ENCODE measurements at places on chromosomes 11 and 22.
A peak's percentile ranks its signal among the peaks of the same experiment; 100 is the strongest.

DNA sequence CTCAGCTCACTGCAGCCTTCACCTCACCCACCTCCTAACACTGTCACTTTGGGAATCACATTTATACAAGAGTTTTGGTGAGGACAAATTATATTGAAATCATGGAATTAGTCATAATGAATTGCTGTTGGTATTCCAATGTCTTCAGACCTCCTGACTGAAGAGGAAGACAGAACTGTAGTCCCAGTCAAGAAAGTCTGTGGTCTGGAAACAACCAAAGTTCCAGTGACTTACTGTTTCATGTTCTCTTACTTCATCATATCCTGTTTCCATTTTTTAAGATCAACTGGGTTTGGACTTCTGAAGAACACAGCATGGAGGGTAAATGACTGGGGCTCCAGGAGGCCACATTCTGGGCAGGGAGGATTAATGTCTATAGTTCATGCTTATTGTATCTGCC, 43.0 kb upstream of the HIPK3 start:
- peak; percentile 32 for DNase-seq

- DNase-seq, result no peak
These were observed 100.3 kb downstream of the GUCY1A2 start for GRCh38 chr11:106917973-106918372.

DNA sequence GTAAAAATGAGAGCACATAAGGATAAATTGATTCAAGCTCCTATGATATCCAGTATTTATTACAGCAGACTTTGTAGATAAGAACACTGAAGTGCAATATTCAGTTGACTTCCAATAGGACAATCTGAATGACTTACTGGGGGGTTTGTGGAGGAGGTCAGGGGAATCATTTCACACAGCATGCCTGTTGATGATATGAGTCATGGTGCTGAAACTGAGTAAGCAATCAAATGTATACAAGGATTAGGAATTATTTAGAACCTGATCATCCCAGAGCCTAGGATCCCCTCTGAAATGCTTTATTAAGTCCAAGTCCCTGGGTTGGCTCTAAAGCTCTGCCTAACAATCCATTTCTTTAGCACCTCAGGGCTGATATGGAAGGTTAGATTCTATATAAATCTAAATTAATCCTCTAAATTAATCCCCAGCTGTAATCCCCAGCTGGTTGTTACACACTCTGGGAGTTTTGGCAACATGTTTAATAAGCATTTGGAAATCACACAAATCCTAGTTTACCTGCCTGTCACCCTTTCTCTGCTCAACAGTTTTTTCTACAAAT, 326.4 kb downstream of the GUCY1A2 start:
- DNase-seq, result no peak

DNA sequence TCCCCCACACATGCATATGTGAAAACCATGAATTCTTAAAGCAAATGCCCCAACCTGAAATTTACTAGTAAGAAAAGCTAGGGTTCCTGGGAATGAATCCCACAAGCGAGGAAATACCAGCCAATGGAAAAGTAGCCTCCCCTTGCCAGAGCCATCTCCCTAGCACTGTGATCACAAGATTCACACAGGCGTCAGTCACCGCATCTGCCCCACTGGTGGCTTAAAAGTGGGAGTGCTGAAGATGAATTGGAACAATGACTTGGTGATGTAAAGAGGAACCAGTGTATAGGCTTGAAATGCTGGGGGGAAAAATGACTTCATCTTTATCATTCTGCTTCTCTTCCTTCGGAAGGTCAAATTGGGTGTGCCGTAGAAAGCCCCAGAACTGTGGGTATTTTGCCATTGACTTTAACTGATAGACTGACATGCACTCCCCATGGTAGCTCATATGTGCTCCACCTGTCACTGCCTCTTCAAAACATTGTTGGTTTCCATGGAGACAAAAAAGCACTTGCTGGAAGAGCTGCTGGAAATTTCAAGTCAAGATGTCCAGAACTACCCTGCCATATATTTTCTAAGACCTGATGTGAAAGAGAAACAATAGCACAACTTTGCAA, 19.2 kb upstream of the ASPHD2 start:
- DNase-seq, result no peak

DNA sequence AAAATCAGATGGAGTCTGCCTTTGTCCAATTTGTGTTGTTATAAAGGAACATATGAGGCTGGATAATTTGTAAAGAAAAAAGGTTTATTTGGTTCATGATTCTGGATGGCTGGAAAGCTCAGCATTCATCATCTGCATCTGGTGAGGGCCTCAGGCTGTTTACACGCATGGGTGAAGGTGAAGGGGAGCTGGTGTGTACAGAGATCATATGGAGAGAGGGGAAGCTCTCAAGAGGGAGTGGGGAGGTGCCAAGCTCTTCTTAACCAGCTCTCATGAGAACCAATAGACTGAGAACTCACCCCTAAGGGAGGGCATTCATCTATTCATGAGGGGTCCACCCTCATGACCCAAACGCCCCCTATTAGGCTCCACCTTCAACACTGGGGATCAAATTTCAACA, 40.0 kb downstream of the NEU3 start:
- DNase-seq, result no peak

GRCh38 chr22:19607192-19608002, 83.2 kb upstream of the CLDN5 start:
- peak; percentile 51 for DNase-seq

- DNase-seq, result no peak
These were observed 339.0 kb downstream of the METTL15 start for GRCh38 chr11:28447226-28447625.

- no peak for DNase-seq
These were observed 4.8 kb downstream of the MUC5B start for GRCh38 chr11:1227551-1228100.

- DNase-seq, result peak; percentile 78
These were observed 148.1 kb downstream of the FAM76B start for GRCh38 chr11:95641495-95641894.

DNA sequence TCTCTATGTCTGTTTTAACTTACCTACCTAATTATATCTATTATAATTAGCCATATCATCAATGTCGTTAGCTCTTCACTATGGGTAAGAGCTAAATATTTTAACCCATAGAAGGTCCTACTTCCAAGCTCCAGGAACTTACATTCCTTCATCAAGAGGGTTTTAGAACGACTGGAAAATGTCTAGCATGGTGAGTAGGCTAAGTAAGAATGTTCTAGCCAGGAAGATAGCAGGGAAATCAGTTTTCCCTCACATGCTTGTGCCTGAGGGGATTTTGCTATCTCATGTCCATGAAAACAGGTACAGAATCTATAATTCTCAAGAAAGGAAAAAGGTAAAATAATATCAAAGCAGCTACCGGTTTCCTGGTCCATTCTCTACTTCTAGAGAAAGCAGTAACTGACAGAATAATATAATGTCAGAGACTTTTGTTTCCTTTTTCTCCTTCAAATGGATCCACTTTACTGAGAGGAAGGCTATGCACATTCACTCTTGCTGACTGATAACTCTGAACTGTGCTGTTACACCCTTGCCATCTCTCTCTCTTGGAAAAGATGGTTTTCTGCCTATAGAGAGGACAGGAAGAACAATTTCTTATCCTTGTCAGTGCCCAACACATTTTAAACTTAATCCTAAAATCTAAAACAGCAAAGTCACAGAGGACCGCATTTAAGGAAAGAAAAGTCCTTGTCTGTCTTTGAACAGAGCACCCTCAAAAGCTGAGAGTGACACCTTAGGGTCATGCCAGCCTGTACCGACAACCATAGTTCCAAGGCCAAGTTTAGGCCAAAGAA, 67.0 kb downstream of the MAML2 start:
- DNase-seq, result no peak

GRCh38 chr11:19025481-19026406, 34.8 kb downstream of the MRGPRX2 start:
- DNase-seq, result peak; percentile 17

DNA sequence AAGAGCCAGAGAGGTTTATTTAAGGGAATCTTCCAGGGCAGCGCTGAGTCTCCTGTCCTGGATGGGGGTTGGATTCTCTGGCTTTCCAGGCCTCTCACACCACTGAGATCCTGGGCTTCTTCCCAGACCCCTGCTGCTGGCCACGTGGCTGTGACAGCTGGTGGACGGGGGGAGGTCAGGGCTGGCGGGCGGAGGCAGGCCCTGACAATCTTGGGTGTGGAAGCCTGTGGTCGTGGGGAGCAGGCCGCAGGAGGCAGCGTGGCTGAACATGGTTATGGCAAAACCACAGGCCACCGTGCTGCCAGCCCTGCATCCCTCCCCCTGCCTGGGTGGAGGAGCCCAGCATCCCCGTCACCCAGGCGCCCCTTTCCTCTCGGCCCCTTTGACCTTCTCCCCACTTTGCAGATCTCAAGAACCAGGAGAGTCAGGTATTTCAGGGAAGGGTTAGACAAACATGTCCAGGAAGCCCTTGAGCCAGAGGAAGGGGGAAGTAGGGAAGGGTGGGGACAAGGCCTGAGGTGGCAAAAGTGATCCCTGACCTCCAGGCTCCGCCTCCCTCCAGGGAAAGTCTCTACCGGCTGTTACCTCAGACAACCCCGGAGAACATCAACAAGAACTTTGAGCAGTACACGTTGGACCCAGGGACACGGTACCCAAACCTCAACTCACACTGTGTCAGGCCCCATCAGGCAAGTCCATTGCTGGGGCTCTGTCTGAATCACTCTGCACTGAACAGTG, 111.8 kb downstream of the MICAL2 start:
- DNase-seq, result no peak

GRCh38 chr22:41480397-41480735, 11.4 kb downstream of the ACO2 start:
- no peak for DNase-seq

GRCh38 chr11:85076535-85077330, 550.4 kb downstream of the DLG2 start:
- peak; percentile 83 for DNase-seq

DNA sequence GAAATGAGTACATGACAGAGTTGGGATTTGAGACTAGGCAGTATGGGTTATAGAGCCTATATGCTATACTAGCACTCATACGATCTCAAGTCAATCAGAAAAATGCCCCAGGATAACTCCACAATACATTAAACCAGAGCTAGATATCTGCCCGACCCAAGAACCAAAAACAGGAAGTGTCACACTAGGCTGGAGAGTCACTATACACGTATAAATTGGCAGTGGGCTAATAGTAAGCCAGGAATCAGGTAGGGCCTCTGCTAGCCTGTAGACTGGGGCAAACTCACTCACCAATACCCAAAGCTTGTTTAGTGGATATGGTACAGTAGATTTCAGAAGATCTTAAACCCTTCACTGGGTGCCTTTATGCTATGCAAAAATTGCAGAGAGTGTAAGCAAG, 16.2 kb upstream of the EIF4G2 start:
- DNase-seq, result no peak

DNA sequence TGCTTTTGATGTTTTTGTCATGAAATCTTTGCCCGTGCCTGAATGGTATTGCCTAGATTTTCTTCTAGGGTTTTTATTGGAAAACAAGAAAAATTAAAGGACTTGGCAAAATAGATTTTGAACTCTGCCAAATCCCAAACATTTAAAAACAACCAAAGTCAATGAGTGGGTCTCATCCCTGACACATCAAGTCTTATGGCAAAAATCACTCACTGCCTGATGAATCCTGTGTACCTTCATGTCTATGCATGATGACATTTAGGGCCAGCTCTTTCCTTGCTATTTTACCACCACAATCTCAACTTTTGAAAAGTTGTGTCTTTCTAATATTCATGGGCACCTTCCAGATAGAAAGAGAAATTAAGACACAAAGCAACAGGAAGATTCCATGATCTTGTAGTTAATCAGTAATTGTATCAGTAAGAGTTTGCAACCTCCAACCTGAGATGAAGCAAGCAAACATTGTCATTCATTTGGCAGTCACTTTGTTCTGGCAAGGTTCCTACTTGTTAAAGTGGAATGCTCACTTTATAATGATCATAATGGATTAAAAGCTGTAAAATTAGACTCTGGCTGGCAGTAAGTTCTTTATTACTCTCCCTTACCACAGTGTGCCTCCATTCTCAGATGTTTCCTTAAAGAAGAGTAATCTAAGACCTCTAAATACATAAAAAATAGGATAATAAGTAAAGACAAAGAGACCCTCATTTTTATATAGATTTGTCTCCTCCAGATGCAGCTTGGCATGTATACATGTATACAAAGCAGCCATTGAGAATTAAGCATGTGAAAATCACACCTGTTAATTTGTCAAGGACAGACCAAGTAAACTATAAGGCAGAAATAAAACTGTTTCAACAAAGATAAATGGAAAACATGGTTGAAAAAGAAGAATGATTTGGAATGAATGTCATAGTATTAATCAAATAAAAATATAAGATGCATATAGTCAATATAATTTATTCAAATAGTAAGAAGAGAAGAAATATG, 51.6 kb downstream of the ETS1 start:
- DNase-seq, result no peak

DNA sequence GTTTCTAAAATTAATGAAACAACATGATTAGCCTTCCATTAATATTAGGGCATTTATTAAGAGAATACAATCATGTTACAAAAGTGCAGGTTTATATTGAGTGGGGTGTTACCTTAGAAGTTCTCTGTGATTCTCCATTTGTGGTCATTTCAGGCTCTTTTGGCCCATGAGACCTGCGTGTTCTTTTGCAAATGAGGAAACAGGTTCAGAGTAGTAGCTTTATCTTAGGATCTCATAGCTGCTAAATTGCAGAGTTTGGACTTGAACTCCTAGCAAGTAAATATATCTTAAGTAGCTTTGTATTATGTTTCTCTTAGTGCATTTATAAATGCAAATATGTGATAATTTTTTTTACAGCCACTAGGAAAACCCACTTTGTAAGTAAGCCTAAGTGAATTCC, 18.3 kb downstream of the FAR1 start:
- no peak for DNase-seq

DNA sequence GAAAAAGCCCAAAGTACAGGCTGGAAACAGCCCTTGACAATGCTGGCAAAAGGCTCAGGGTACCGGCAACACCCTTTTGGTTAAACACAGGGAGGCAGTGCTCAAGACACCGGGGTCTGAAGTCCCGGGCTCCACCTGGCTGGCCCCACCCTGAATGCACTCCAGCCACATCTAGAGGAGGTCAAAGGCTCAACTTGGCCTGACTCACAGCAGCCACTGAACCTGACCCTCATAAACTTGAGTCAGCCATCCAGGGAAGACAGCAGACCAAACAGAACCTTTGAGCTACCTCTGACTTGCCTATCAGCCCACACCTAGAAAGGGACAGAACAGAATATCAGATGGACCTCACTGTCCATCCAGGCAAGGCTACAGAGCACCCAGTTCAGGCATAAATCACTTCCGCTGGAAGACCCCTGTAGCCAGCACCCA, 3.8 kb downstream of the CFL1 start:
- no peak for DNase-seq

DNA sequence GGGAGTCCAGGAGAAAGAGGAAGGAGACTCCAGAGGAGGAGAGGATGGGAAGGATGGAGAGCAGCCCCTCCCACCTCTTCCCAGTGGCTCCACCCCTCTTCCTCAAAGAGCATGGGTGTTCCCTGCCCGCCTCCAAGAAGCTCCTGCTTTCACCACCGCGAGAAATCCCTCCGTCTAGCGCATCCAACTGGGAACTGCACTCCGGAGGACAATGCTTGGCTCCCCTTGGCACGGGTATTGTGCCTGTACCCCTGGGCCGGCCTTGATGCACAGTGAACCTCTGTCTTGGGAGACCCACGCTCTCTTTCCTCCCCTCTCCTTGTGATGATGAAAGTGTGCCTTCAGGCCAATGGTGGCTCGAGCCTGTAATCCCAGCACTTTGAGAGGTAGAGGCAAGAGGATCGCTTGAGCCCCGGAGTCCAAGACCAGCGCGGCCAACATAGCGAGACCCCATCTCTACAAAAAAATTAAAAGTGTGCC, 14.9 kb upstream of the ADA2 start:
- DNase-seq, result no peak

Measured in mammary epithelial cell (primary cell).